ENCODE measurements at places on chromosomes 5 and 9. TPM values are rescaled to one million over a fixed set of nuclear protein-coding genes. Genes with fewer than 3 reads are reported as not detected.

- DNase-seq, result no peak
Measured at GRCh38 chr5:15695215-15695731, 195.3 kb downstream of the FBXL7 start.

DNA sequence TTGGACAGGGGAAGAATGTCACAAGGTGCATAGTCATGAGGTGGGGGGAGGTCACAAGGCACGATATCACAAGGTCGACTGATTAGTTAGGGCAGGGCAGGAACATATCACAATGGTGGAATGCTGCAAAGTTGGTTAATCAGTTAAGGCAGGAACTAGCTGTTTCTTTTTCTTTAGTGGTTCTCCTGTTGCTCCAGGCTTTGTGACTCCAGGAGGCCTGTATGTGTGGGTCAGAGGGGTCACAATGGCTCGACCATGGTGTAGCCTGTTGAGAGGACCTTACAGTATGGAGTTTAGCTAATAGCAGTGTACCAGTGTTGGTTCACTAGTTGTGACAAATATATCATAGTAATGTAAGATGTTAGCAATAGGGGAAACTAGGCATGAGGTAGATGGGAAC lies 12.4 kb upstream of the FSD1L start:
- no peak for DNase-seq

- DNase-seq, result no peak
Measured at GRCh38 chr9:9231946-9232345, 1380.9 kb downstream of the PTPRD start.

DNA sequence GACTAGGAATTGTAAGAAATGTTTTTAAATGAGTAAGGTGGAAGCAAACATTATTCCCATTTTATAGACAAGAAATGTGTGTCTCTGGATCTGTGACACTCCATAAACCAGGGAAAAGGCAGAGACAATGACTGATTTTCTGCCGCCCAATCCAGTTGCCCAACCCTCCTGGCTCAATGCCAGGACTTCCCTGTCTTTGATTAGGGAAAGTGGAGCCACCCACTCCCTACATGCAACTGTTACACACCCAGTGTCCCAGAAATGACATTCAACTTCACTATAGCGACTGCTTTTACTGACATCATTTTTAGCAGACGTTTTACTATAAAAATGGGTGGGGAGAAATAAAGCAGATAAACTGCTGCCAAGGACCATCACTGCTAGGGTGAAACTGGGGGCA lies 79.7 kb downstream of the THBS4 start:
- no peak for DNase-seq

DNA sequence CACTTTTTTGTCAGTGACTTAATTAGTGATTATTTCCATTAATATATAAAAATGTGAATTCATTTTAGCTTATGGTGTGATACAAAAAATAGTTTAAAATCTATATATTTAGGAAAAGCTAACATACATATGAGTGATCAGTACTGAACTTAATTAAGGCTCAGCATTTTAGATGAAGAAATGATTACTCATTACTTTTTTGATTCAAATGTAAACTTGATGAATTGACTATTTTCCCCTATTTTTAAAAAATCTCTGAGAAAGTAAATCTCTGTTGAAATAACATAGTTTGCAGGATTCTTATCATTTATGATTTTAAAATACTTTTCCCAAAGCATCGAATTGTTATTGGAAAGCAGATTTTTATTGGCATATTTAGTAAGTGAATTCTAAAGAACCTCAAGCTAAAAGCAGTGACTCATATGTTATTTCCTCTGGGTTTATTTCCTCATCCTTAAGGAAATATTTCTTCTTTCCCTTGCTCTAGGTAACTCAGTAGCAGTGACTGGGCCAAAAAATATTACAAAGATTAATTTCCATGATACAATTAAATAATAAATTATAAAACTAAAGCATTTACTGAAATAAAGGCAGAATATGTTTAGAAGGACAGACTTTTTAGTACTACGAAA lies 290.6 kb downstream of the FER start:
- DNase-seq, result no peak

- DNase-seq, result no peak
Measured at GRCh38 chr5:63919763-63920478, 42.3 kb downstream of the HTR1A start.

DNA sequence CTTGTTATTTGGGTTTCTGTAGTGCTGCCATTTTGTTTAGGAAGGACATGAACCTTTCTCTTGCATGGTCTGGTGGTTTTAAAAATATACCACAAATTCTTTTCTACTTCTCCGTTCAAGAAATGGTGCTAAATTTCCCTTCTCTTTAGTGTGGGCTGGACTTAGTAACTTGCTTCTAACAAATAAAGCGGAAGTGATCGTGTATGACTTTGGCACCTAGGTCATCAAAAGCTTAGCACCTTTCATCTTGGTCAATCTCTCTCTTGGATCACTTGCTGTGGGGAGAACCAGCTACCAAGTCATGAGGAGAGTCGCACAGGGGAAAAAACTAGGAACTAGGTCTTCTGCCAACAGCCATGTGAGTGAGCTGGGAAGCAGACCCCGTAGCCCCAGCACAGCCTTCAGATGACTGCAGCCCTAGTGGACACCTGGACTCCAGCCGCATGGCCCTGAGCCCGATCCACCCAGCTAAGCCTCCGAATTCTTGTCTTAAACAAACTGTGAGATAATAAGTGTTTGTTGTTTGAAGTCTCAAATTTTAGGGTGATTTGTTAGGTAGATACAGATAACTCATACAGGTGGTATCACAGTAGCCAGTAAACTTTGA lies 87.7 kb upstream of the CKMT2 start:
- no peak for DNase-seq

GRCh38 chr5:134524826-134525682 lies at the start of gene JADE2:
TSS of gene JADE2 (plus strand) at chr5:134525670. CDS start at chr5:134535858, 10,188 bp downstream.
- DNase-seq, result peak; percentile 80

- no peak for DNase-seq
Measured at GRCh38 chr9:135224286-135224877, 136.9 kb downstream of the OLFM1 start.

DNA sequence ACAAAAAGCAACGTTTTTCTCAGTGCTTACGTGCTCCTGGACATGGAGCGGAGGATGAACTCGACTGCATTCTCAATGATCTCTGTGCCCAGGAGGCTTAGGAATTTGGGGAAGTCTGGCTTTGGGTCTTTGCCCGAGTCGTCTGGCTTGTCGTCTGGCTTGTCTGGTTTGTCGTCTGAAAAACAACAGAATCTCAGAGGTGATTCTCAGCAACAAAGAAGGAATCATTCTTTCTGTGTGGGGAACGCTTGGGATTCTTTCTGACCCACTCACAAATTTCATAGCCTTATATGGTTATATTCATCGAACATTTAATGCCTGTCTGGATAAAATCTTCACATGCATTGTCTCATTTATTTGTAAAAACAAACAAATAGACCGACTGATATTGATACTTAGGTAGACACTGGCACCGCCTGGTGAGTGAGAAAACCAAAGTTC lies 4.7 kb downstream of the C5orf46 start:
- no peak for DNase-seq

DNA sequence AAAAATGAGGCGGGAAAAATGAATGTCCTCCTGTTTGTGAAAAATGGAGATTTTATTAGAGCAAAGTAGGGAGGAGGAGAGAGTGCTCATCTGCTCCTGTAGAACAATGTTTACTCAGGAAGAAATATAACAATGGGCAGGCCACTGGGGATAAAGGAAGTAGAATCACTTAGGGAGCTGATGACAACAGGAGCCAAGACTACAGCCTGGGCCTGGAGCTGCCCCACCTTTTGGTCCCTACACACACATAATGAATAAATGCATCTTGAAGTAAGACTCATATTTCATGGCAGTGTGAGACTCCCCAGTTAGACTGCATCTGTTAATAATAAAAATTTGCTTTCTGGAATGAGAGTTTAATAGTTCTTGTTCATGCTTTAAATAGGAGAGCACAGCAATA lies 1939.8 kb downstream of the EFNA5 start:
- DNase-seq, result no peak

DNA sequence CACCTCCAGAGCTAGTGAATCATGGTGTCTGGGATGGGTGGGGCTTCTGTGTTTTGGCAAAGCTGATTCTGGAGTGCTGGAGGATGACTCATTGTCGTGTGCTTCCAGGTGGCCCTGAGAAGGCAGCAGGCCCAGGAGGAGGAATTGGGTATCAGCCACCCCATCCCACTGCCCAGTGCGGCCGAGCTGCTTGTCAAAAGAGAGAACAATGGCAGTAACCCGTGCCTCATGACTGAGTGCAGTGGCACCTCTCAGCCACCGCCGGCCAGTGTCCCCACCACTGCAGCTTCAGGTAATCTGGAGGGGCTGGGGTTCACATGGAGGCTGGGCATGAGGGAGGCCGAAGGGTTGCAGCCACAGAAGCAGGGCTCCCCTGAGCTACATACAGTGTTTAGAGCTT lies 5.4 kb downstream of the DMRT1 start:
- DNase-seq, result no peak

- DNase-seq, result no peak
Measured at GRCh38 chr5:170520372-170520771, 16.6 kb downstream of the KCNIP1 start.

DNA sequence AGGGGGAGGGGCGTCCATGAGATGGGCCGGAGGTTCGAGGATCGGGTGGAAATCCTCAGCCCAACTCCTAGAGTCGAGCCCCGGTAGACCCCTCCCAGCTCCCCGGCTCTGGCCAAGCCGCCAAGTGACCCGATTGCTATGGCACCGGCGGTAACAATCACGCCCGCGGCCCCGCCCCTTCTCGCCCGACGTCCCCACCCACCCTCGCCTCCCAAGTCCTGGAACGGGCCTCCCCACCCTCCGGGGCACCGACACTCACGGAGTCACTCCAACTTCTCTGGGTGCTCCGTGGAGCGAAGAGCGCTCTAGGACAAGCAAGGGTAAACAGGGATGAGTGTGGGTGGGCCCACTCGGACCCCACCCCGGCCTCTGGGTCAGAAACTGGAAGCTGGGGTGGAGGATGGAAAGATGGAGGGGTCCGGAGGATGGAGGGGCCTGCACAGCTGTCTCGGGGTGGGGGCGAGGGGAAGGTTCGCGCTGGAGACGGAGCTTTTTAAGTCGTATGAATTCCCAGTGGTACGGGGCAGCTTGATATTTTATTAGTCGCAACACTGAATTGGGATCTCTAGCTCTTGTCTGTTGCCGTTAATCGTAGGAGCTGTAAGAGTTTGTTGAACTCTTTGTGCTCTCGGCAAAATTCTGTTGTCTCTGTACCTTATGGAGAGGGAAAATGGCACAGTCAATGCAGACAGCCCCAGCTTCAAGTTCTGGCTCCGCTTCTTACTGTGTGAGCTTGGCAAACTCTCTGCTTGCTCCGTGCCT lies at the start of gene SPACA9:
TSS of gene SPACA9 (plus strand) at position 204 of the 762 bp plus-strand sequence. CDS start 5,050 bp downstream, outside the sequence.
- peak; percentile 41 for DNase-seq

- no peak for DNase-seq
Measured at GRCh38 chr5:104909803-104910202, 1347.2 kb upstream of the NUDT12 start.

Gene DMRT2
- not detected for total RNA-seq

Gene LCN1
- total RNA-seq, result not detected

Gene C5orf58
- not detected for total RNA-seq
